ENCODE measurements at places on chromosomes 2 and 18. TPM values are rescaled to one million over a fixed set of nuclear protein-coding genes. Genes with fewer than 3 reads are reported as not detected.

Gene KCNG2
- not detected for total RNA-seq

Gene FLACC1
- total RNA-seq, result 0.65 TPM

Gene C2orf80
- not detected for total RNA-seq

Gene PLCL1
- 7.3 TPM for total RNA-seq

Gene HMSD
- not detected for total RNA-seq

Gene IL1RL1
- 31.0 TPM for total RNA-seq

Gene ACKR3
- 11.8 TPM for total RNA-seq

Gene PDCD1
- not detected for total RNA-seq

Gene CAVIN2
- 335 TPM for total RNA-seq

Gene TXNDC2
- total RNA-seq, result 0.10 TPM

Gene ERICH2
- total RNA-seq, result not detected

Gene CFAP65
- total RNA-seq, result not detected

Gene ACVR1C
- not detected for total RNA-seq

Gene LRATD1
- total RNA-seq, result 6.2 TPM

Gene IL36G
- total RNA-seq, result not detected

Gene RAMP1
- not detected for total RNA-seq

Gene ECEL1
- not detected for total RNA-seq

Gene SPP2
- total RNA-seq, result not detected

Gene NLRC4
- not detected for total RNA-seq

Gene FAM168B
- 146 TPM for total RNA-seq

Gene EIF2AK2
- 24.5 TPM for total RNA-seq

Gene C1QL2
- not detected for total RNA-seq

Gene BCL11A
- 0.38 TPM for total RNA-seq

Gene ACADL
- not detected for total RNA-seq

Gene FOXD4L1
- total RNA-seq, result not detected

Gene OR6B2
- total RNA-seq, result not detected

Gene GPR35
- total RNA-seq, result 0.33 TPM

Gene DOK6
- under 0.01 TPM for total RNA-seq

Gene CYP27A1
- total RNA-seq, result 9.1 TPM

Gene ELOA2
- not detected for total RNA-seq

Gene CRACDL
- 11.1 TPM for total RNA-seq

Gene RAB31
- total RNA-seq, result 33.6 TPM

Gene PLGLB1
- total RNA-seq, result 1.3 TPM

Gene TWSG1
- total RNA-seq, result 103 TPM

Gene DNAJC27
- 2.0 TPM for total RNA-seq

Gene TMEM37
- 0.33 TPM for total RNA-seq

Gene SNORC
- total RNA-seq, result 0.65 TPM

Gene TOGARAM2
- 0.10 TPM for total RNA-seq

Gene SFTPB
- total RNA-seq, result not detected

Gene CCDC141
- total RNA-seq, result 0.10 TPM

Gene COL4A3
- not detected for total RNA-seq

Gene CNGA3
- total RNA-seq, result not detected

Gene AOX1
- 10.1 TPM for total RNA-seq

Gene TMEM182
- 0.48 TPM for total RNA-seq

Gene CD226
- total RNA-seq, result under 0.01 TPM
